ENCODE measurements at places on chromosomes 3 and 15. TPM values are rescaled to one million over a fixed set of nuclear protein-coding genes. Genes with fewer than 3 reads are reported as not detected.

HRG gene
- total RNA-seq, result 0.13 TPM

CELF6 gene
- total RNA-seq, result 0.24 TPM

PLA2G4D gene
- total RNA-seq, result not detected

RASGRP1 gene
- 29.3 TPM for total RNA-seq

MKRN3 gene
- total RNA-seq, result not detected

AGBL1 gene
- not detected for total RNA-seq

GALNT15 gene
- total RNA-seq, result not detected

UPK1B gene
- not detected for total RNA-seq

CCR2 gene
- total RNA-seq, result 2.5 TPM

SATB1 gene
- 0.72 TPM for total RNA-seq

DNA sequence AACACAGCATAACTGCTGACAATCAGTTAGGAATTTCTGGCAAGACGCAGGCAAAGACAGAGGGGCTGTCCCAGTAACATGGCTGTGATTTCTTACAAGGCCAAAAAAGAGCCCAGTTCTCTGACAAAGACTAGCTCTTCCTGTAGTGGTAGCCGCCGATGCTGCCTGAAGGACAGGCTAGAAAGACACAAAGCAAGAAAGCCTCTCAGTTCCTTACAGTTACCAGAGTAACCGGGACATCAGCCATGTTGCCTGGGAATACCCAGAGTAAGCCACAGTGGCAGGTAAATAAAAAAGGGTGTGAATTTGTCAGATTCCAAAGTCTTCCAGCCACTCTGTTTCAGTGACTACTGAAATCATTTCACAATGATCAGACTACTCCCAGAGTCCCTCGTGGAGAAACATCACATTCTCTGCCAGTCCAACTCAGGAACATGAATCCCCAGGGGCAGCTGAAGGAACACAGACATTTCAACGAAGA lies 493.6 kb upstream of the ADAMTS9 start:
- DNase-seq, result no peak

- no peak for DNase-seq
Measured at GRCh38 chr3:159856590-159857104, 132.0 kb upstream of the IL12A start.

DNA sequence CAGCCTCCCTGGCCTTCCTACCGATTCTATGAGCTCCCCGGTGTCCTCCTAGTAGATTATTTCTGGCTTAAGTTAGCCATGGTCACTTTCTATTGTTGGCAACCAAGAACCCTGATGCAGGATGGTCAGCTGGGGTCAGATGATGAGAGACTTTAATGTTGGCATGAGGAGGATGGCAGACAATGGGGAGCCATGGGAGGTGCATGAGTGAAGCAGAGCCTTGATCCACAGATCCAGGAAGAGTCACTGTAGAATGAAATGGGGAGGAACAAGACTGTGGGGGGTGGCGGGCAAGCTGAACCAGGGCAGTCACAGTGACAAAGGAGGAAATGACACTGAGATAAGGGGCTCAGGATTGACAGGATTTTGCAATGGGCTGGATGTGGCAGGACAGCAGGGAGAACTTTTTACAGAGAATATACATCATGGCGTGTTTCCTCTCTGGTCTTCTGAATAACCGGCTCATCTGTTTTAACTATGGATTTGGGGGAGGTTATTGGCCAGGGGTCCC lies 60.9 kb downstream of the RPLP1 start:
- DNase-seq, result no peak

DNA sequence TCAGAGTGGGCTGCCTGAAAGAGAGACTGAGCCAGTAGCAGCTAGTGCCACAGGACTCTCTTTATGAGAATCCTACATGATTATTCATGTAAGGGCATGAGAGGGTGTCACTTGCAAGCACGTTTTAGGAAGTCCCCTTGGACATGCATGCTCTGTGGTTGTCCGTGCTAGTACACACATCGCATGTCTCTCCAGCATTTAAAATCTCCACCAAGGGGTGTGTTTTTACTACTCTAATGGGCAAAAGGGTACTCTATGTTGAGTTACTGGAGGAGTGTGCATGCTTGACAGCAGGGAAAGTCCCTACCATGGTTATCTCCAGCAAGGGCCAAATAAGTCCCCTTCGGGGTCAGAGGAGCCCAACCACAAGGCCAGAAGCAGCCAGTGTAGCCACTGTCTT lies 70.7 kb downstream of the DCLK3 start:
- DNase-seq, result no peak

DNA sequence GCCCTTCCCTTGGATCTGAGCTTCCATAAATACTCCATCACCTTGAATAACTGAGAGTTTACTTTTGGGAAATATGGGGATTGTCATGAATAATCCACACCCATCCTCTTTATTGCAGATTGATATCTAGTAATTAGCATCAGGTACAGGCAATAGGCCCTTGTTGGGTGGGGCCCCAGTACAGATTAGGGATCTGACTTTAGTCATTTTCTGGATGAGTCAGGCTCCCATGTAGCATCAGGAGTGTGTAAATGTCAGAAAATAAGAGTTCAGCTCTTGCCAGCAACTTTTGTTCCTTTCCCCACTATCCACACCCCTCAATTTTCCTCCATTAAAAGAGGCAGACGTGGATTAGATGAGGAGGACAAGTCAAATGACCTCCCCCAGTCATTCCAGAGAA lies 17.7 kb upstream of the SNRK start:
- DNase-seq, result no peak

GRCh38 chr3:21672303-21672702 lies 78.7 kb downstream of the ZNF385D start:
- no peak for DNase-seq

DNA sequence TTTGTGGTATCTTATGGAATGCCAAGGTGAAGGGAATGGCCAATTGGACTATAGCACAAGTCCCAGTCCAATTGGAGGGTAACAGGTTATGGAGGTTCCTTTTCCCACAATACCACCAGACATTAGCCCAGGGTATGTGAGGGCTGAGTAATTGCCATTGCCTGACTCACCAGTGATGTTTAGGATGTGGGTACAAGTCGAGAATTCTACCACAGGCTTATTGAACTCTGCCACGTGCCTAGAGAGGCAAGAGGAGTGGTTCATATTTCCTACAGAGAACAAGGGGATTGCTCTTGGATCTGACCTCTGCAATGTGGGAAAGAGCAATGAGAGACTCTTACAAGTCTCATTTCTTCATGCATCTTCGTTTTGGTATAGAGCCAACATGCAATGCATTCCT lies 85.0 kb upstream of the XCR1 start:
- DNase-seq, result no peak

- DNase-seq, result no peak
Measured at GRCh38 chr3:37768107-37768809, 93.4 kb upstream of the CTDSPL start.

- no peak for DNase-seq
Measured at GRCh38 chr3:126656371-126657134, 1.6 kb upstream of the TXNRD3 start.

DNA sequence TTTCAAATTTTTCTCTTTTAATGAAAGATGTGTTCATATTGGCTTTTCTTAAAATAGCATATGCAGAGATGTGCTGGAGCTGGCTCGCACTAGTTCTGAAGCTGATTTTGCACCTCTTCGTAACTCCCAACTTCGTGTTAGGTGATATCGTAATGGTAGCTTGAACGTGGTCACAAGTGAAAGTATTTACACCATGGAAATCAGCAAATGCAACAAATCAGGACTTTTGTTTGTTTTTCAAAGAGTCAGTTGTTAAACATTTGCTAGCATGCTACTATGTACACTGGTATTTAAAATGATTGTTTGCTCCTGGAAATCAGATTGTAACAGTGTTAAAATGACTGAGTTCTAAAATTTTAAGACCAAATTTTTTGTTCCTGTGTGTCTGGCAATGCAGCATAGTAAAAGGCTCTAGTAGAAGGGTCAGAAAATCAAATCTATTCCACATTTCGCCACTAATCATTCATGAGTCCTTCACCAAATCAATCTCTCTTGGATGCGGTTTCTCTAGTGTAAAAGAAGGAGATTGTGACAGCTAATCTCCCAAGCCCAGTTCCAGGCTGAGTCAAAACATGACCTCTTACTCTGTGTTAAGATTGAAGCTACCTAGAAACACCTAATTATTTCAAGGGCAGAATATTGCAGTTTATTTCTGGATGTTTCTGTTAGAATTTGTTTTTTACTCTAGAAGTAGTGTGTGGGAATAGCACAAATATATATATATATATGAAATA lies 34.3 kb upstream of the CMC1 start:
- no peak for DNase-seq

DNA sequence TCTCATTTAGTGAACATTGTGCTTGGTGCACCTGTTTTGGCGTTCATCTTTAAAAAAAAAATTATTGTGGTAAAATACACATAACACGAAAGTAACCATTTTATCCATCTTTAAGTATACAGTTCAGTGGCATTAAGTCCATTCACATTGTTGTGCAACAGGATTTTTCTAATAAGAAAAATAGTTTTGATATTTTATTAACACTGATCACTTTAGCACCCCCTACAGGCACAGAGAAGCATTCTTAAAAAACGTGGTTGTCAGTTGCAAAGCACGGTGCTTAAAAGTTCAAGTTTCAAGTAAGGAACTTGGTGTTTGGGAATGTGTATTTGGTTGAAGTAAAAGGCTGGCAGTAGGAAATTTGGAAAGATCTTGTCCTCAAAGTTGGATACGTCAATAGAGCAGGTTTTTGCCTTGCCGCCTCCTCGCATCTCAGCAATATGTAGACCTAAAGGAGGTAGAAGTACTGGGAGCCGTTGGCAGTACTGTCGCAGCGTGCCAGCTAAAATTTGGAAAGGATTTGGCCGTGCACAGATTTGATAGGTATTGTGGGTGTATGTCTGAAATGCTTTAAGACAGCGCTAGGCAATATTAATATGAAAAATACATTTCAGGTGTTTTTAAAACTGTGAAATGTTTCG lies 110.4 kb downstream of the LRRC28 start:
- no peak for DNase-seq

DNA sequence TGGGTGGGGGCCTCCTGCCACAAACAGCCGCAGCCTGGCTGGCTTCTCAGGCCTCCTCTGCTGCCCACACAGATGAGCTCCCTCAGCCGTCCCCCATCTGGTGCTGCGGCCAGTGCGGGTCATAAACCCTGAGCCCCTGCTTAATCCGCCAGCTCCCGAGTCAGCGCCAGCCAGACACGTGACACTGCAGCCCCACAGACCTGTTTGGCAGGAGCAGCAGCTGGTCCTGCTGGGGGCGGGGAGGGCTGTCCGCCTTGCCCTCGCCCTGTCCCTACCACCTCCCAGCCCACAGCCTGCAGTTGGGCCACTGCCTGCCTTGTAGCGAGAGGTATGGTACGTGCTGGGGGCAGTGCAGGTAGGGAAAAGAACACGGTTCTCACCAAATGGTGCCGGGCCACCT lies 86.2 kb downstream of the IQSEC1 start:
- DNase-seq, result no peak

GRCh38 chr3:196667056-196667825 lies 27.7 kb downstream of the NRROS start:
- no peak for DNase-seq

DNA sequence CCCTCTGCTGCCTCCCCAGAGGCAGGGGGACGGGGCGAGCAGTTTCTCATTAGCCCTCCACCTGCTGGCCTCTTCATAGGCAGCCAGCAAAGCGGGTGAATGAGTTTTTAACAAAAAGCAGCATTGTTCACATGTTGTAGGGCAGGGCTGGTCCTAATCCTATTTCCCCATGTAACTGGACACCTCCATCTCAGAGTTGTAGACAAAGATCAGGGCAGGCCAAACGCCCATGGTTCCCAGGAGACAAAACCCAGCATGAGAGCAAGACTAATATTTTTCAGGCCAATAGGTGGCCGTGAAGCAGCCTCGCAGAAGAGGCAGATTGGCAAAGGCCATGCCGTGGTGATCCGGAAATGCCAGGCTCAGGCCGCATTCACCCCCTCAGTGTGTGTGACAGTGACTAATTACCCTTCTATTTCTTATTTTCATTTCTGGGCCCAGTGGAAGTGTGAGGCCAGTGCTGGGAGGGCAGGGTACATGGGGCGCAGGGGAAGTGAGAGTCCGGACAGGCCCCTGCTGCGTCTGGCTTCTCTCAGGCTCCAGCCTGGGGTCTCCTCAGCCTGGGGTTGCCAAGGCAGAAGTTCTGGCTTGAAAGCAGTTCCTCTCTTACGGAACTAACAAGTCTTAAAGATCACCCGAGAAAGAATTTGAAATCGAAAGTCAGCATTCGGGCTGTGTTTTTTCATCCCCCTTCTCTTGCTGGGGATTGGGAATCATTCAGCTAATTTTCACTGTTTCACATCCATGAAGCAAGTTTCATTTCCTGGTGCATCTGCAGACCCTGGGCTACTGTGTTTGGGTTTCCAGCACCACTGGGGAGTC lies 64.8 kb downstream of the BOC start:
- peak; percentile 25 for DNase-seq

DNA sequence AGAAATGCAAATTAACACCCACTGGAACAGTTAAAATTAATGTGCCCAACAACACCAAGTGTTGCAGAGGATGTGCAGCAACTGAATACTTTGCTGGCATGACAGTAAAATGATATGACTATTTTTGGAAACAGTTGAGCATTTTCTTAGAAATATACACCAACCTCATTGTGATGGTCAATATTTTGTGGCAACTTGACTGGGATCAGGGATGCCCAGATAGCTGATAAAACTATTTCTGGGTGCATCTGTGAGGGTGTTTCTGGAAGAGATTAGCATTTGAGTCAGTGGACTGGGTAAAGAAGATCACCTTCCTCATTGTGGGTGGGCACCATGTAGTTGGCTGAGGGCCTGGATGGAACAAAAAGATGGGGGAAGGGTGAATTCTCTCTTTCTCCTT lies 57.9 kb downstream of the RPLP1 start:
- no peak for DNase-seq

- no peak for DNase-seq
Measured at GRCh38 chr3:136197159-136197793, 1.1 kb upstream of the MSL2 start.

DNA sequence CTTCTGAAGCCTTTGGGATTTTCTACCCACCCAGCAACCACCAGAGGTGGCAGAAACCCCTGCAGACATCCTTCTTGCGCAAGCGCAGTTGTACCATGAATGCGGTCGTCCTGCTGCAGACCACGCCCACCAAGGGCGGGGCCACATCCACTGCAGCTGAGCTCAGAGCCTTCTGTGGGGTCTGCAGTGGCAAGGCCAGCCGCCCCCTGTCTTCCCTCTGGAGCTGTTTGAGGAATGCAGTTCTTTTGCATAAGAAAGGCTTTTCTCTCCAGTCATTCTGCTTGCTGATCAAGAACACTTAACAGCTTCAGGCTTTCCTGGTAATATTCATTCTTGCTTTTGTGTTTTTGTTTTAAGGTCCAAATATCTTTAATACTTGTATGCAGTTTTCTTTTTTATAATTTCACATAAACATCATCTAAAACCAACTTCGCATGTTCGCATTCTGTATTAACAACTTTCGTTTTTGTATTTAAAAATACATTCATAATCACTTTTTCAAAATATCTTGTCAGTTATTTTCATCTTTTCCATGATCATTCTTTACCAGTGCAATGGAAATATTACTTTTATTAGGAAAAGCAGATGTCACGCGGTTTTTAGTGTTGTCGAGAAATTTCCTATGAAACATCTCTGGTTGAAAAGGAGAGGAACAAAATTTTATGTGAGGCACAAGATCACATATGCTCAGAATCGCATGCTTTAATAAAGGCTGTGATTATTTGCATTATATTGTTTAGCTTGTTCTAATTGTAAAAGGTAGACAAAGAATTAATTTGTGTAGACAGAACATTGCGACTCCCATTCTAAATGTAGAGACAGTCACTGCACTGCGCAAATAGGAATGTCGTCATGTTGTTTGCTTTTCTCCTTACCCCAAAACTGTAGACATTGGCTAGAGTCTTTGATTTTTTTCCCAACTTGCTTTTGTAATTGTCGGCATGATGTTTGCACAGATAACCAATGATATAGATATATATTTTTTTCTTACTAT lies 98.1 kb upstream of the SNRPN start:
- no peak for DNase-seq

GRCh38 chr3:113441051-113441770 lies at the start of gene CFAP44:
Gene CFAP44, minus strand, starts transcription at chr3:113441493. Its CDS starts 7,829 bp downstream, at chr3:113433664.
- DNase-seq, result no peak

All from GM12878 (cell line).